Dermis microvascular lymphatic vessel endothelial cell (primary cell): ENCODE measurements at places on chromosomes 3 and 15.

DNA sequence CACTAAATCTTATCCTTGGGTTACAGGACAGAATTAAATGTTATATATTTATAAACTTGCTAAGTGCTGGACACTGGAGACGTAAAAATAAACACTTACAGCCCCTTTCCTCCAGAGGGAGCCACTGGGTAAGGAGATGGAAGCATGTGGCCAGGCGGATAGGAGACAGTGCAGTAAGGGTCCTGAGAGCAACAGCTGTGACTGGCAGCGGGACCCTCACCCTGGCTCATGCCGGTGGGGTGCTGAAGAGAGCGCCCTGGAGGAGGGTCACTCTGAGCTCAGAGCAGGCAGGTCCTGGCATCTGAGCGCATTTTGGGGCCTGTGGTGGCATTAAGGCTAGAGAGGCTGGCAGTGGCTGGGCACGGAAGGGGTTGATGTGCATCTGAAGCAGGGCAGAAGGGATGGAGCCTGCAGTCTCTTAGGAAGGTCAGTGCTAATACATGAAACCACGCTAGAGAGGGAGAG, 16.0 kb downstream of the SEC61A1 start:
- DNase-seq: no peak

- no peak for DNase-seq
Measured at GRCh38 chr15:45498701-45499100, 23.9 kb downstream of the SLC30A4 start.

- DNase-seq: no peak
Measured at GRCh38 chr3:157444797-157445184, 8.1 kb downstream of the PTX3 start.

DNA sequence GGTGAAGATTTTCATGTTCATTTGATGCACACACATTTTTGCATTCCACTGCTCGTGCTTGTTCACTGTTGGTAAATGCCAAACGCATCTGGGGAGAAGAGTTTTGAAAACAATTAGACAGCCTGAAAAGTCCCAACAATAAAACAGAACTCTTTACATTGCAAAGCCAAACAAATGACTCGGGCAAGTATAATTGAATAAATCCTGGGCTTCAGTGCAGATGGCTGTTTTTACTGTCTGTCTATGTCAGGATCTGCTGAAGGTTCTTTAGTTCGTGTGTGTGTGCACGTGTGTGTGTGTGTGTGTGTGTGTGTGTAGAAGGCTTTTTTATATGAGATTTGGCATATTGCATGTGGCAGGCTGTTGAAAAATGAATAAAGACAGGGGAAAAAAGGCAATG, 277.5 kb upstream of the CDIN1 start:
- no peak for DNase-seq

GRCh38 chr15:73751899-73752805, 999 bp downstream of the INSYN1 start:
- DNase-seq: no peak

DNA sequence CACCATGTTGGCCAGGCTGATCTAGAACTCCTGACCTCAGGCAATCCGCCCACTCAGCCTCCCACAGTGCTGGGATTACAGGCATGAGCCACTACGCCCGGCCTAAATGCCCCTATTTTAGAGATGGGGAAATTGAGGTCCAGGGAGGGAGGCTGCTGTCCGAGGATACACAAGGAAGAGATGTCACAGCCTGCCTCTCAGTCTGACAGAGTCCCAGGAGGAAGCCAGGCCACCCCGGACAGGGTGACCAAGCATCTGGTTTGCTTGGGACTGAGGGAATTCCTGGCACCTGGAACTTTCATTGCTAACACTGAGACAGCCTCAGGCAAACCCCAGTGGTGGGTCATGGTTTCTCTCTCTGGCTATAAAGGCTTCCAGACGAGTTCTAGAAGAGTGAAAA, 30.6 kb upstream of the ADAMTS7 start:
- no peak for DNase-seq

- no peak for DNase-seq
Measured at GRCh38 chr3:121430664-121431215, 115.0 kb downstream of the POLQ start.

DNA sequence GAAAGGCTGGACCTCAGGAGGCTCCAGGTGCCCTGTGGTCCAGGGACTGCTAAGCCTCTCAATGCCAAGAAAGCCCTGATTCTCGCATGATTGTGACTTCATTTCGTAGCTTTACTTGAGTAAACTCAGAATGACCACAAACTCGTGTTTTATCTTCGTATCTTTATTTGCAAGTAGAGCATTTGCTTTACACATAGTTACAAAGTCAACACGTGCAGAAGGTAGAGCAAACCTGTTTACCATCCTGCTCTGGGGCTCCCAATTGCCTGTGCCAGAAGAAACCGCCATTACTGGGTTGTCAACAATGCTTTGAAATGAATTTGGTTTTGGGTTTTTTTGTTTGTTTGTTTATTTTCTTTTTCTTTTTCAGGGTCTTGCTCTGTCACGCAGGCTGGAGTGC, 5.8 kb upstream of the MESP1 start:
- no peak for DNase-seq

GRCh38 chr15:58010983-58011382, 54.5 kb downstream of the ALDH1A2 start:
- DNase-seq: no peak

- no peak for DNase-seq
Measured at GRCh38 chr3:131390331-131390730, 8.8 kb downstream of the NUDT16 start.

- DNase-seq: no peak
Measured at GRCh38 chr3:174675406-174675805, 183.7 kb upstream of the NAALADL2 start.

DNA sequence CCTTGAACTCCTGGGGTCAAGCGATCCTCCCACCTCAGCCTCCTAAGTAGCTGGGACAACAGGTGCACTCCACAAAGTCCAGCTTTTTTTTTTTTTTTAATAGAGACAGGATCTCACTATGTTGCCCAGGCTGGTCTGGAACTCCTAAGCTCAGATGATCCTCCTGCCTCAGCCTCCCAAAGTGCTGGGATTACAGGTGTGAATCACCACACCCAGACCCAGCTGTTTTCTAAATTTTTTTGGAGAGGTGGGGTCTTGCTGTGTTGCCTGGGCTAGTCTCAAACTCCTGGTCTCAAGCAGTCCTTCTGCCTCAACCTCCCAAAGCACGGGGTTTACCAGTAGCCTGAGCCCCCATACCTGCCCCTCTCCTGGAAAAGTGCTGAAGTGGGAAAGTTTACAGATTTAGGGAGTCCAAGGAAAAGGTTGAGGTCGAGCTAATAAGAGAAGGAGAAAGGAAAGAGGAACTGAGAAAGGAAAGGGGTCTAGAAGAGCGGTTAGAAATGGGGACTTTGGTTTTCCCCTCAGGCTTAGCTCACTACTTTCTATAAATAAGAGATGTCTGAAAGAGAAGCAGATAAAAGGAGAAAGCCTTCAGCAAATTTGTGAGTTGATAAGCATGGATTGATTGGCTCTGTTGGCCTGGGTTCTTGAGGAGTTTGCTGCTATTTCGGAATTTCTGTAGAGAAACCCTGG, 23.6 kb downstream of the UBE2E1 start:
- DNase-seq: no peak

DNA sequence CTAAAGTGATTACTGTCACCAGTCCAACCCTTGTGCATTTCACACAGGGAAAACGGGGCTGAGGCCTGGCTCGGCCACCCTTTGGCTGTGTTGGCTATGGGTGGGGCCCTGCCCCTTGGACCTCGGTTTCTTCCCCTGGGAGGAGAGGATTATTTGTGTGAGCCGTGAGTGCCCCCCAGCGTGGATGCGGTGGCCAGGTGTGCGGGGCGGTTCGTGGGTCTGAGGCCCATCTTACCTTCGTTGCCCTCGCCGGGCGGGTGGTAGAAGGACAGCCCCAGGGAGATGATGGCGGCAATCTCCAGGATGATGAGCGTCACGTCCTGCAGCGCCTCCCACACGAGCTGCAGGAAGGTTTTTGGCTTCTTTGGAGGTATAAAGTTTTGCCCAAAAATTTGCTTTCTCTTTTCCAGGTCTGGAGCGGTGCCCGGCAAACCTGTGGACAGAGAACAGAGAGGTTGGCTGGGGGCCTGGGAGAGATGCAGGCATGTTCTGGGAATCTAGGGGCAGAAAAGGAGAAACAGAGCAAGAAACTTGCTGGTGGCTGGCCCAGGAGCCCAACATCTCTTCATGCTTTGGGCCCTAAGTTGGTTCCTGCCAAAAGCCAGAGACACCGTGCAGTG, 89.6 kb upstream of the SEC13 start:
- DNase-seq: no peak

- no peak for DNase-seq
Measured at GRCh38 chr3:197522881-197523441, 32.8 kb downstream of the BDH1 start.

DNA sequence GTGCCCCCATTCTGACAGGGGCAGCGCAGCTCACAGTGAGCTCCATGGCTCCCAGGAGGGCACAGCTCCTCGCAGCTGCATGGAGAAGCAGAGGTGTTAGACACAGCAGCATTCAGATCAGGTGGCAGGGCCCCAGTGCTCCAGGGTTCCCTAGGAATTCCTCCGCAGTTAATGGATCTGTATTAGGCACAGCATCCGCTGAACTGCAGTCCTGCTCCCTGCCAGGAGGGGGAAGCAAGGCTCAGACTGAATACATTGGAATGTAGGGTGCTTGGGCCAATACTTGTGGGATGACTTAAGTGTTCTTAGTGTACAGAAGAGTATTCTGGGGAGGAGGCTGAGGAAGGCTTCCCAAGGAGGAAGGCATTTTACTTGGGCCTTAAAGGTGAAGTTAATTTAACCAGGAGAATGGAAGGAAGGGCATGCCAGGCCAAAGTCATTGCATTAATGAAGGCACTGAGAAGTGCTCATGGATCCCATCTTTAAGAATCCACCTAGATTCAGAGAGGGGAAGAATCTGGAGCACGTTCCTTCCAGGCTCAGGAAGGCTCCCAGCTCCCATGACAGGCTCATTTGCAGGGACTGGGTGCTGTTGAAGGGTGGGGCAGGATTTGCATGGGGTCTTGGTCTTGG, 111.6 kb downstream of the RAB11A start:
- peak; percentile 59 for DNase-seq

DNA sequence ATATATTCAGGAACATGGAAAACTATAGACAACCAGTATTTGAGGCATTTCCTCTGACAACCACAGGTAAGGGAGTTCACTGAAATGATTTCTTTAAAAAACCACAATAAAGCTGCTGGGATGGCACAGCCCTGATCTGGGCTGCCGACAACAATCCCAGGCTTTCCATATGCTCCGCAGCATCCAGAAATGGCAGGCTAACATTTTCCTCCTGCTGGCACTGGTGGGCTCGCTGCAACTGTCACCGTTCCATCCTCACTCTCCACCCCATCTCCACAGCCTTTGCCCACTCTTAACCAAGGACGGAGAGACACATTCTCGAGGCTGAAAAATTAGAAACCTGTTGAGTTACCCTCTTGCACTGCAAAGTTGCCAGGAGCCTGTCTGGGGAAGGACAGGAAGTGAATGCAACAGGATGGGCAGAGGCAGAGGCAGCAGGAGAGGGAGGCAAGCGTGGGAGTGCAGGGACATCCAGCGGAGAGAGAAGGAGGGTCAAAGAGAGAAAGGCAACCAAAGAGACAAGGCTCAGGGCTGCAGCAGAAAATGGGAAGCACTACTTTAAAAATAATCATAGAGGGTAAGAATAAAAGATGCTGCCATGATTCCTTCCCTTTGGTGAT, 79.0 kb upstream of the ARRDC4 start:
- DNase-seq: no peak

GRCh38 chr3:102114264-102114979, 265.1 kb downstream of the NFKBIZ start:
- no peak for DNase-seq

GRCh38 chr3:195200010-195200822, 70.7 kb downstream of the XXYLT1 start:
- DNase-seq: no peak

- no peak for DNase-seq
Measured at GRCh38 chr15:79406210-79406609, 25.9 kb upstream of the MINAR1 start.

DNA sequence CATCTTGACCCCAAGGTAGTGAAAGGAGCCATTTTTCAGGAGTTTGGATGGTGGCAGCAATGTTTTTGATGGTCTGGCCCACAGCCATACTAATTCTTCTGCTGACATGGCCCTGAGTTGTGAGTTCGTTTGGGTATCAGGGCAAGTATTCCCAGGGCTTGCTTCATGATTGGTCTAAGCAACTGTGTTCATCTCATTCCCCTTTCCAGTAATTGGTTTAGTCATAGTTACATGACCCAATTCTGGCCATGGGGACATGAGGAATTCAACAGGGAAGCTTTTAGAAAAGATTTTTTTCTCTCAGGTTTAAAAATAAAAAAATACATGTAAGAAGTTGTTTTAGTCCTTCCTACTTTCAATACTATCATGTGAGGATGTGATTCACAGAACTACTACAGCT, 150.5 kb upstream of the NPHP3 start:
- DNase-seq: no peak

- peak; percentile 5 for DNase-seq
Measured at GRCh38 chr3:181292984-181293383, 303.4 kb upstream of the DNAJC19 start.

DNA sequence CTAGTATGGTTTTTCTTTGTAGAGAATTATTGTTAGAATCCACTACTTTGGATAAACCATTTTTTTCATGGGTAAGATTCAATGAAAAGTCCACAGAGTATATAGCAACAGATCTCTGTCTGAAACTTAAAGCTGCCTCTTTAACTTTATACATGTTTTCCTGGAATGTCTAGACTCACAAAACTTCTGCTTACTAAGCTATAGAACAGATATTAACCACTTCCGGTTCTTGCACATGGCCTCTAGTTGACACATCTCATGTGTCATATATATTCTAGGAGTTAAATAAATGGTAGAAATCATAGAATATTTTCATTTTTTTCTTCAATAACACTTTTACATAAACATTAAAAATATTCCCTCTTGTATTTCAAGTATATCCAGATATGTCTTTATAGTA, 1693.9 kb downstream of the SI start:
- DNase-seq: no peak
